ENCODE measurements at places on chromosomes 11 and 22.

- no peak for DNase-seq
Observed at GRCh38 chr11:25615841-25616240, 716.1 kb upstream of the ANO3 start.

DNA sequence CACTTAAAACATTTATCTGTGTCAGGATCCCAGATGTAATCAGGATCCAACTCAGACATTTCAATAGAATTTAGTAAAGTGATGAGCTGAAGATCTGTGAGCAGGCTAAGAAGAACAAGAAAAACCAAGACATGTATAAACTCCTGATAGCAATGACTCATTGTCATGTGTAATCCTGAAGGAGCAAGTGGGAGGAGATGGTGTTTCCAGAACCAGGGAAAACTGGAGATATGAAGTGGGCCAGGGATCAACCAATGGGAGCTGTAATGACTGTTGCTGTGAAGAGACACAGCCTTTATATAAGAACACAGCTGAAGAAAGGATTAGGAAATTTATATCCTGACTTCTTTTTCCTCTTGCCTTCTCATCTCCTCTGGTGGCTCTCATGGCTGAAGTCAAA, 682.5 kb upstream of the ARHGAP42 start:
- no peak for DNase-seq

GRCh38 chr22:32754413-32755041, 47.0 kb upstream of the TIMP3 start:
- no peak for DNase-seq

GRCh38 chr22:39282645-39283321, 36.6 kb downstream of the RPL3 start:
- no peak for DNase-seq

DNA sequence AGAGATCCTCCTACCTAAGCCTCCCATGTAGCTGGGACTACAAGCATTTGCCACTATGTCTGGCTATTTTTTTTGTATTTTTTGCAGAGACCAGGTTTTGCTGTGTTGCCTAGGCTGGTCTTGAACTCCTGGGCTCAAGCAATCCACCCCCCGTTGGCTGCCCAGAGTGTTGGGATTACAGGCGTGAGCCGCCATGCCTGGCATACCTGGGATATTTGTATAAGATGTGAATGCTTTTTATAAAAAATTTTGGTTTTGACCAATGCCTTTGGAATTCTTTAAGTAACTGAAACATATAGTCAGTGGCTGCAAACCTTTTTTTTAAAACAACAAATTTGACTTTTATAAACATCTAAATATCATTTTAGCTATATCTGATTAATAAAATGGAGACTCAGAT, 42.4 kb downstream of the ADAMTS8 start:
- DNase-seq: no peak
